AG08395 (cell line): ENCODE measurements at places on chromosomes 3 and 15.

GRCh38 chr3:72761410-72761809 lies 86.8 kb downstream of the SHQ1 start:
- no peak for DNase-seq

- DNase-seq = peak; percentile 73
Observed at GRCh38 chr3:115784739-115785536, 161.6 kb downstream of the GAP43 start.

- no peak for DNase-seq
Observed at GRCh38 chr15:96565266-96565665, 234.8 kb downstream of the NR2F2 start.

GRCh38 chr3:195893044-195893395 lies 15.3 kb downstream of the TNK2 start:
- DNase-seq = no peak

- DNase-seq = no peak
Observed at GRCh38 chr3:16409032-16409431, 104.5 kb downstream of the RFTN1 start.
